RPMI8226 (cell line): ENCODE measurements at places on chromosomes 3 and 15.
A peak's percentile ranks its signal among the peaks of the same experiment; 100 is the strongest.

GRCh38 chr3:123186695-123187094, 15.0 kb upstream of the SEC22A start:
- DNase-seq: no peak

- no peak for DNase-seq
These were observed 24.2 kb upstream of the SLC30A4 start for GRCh38 chr15:45546789-45547188.

GRCh38 chr3:177374323-177374722, 177.0 kb upstream of the TBL1XR1 start:
- DNase-seq: no peak

DNA sequence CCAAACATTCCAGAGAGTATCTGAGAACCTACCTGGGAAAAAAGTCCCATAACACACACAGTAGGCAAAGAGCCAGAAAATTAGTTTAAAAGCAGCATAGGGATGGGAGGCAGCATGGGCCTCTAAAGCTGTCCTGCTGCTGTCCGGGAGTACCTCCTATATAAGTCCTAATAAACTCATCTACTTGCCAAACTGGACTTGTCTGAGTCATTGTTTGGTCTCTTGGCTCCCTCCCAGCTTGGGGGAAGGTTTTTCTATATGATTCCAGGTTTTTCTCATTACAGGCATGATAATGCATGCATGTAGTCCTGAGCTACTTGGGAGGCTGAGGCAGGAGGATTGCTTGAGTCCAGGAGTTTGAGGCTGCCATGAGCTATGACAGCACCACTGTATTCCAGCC, 17.5 kb upstream of the HACD2 start:
- DNase-seq: no peak

GRCh38 chr15:22980189-22981050, at the start of gene CYFIP1:
Gene CYFIP1 (minus strand): TSS chr15:22980368. CDS start chr15:22947285, 33,083 bp downstream.
- DNase-seq: peak; percentile 57

DNA sequence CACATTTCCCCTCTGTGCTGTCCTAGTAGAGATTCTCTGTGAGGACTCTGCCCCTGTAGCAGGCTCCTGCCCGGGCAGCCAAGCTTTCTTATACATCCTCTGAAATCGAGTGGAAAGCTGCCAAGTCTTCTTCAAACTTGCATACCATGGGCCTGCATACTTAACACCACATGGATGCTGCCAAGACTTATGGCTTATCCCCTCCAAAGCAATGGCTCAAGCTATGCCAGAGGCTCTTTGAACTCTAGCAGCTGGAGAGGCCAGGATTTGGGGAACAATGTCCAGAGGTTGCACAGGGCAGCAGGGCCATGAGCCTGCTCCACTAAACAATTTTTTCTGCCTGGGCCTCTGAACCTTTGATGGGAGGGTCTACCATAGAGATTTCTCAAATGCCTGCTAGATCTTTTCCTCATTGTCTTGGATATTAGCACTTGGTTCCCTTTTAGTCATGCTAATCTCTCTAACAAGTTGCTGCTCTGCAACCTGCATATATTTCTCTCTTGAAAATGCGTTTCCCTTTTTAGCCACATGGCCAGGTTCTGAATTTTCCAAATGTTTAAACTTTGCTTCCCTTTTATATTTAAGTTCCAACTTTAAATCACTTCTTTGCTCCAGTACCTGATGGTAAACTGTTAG, 6.1 kb upstream of the PLSCR4 start:
- no peak for DNase-seq

GRCh38 chr3:105456017-105456416, 89.3 kb downstream of the ALCAM start:
- no peak for DNase-seq

DNA sequence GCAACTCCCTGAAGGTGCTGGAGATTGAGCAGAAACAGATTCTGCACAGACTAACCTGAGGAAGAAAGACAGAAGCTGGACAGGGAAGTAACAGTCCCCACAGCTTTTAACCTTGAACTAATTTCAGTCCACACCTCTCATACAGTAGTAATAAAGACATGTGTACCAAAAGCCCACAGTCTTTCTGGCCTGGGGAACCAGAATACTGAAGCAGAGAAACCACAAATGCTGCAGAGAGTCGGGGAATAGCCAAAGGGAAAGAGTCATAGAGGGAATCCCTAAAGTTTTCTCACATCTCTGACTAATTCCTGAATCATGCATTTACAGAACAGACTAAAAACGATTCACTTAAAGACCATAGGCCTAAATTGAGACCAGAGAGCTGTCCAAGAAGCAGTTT, 503.4 kb upstream of the NECTIN3 start:
- no peak for DNase-seq

DNA sequence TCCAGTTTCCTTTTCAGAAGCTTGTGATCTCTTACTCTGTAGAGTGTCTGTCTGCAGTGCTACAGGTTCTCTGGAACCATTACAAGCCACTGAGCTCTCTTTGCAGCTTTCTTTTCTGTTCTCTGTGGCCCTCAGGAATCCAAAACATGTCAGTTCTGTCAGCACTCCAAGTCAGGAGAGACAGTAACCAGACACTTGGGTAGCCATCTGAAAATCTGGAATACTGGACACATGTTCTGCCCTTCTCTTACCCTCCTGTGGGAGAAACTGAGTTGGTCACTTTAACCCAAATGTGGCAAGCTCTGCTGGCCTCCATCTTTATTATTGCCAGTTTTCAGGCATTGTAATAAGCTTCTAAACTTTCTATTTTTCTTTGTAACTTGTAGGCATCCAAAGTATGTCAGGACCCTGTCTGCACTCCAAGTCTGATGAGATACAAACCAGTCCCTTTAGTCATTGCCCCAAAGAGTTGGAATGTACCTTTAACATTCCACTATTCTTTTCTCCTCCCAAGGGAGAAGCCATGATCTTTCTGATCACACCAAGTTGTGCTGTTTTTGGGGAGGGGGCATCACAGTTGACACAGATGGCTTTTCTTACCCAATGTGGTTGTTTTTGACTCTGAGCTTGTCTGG, 183.7 kb downstream of the DPH6 start:
- no peak for DNase-seq

GRCh38 chr3:197023241-197023997, 6.2 kb downstream of the MELTF start:
- DNase-seq: peak; percentile 61

- DNase-seq: no peak
These were observed 422.2 kb downstream of the TBC1D5 start for GRCh38 chr3:17320266-17320665.

- DNase-seq: peak; percentile 69
These were observed 45.5 kb downstream of the FILIP1L start for GRCh38 chr3:100068826-100069225.

GRCh38 chr3:174122411-174122810, 724.9 kb downstream of the NLGN1 start:
- DNase-seq: no peak

- no peak for DNase-seq
These were observed 59.0 kb downstream of the FAM174B start for GRCh38 chr15:92596623-92597022.

- DNase-seq: no peak
These were observed 43.2 kb downstream of the FGF12 start for GRCh38 chr3:192684151-192684550.

- DNase-seq: no peak
These were observed 25.8 kb downstream of the LDHAL6B start for GRCh38 chr15:59232476-59232875.

- DNase-seq: no peak
These were observed 99.5 kb upstream of the MCTP2 start for GRCh38 chr15:94131875-94132274.

- no peak for DNase-seq
These were observed 91.8 kb downstream of the LARS2 start for GRCh38 chr3:45480218-45480617.

DNA sequence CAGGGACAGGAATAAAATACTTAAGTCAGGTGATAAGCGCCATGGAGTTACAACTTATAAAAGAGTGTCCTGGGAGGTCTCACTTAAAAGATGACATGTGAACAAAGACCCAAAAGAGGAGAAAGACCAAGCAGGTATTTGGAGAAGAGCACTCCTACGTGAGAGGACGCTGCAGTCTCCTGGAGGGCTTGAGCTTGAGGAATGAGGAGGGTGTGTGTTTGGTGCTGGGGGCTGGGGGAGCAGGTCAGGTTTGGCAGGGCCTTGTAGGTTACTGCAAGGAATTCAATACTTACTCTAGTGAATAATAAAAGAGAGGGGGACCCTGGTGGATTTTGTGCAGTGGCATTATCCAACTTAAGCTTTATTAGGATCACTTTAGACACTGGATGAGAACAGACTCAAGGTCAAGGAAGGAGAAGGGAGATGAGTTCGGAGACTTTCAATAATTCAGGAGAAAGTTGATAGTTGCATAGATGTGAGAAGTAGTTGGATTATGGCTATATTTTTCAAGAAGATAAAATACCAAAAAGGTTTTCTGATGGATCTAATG, 32.4 kb downstream of the TNIK start:
- DNase-seq: no peak

- peak; percentile 23 for DNase-seq
These were observed 9.0 kb upstream of the THRB start for GRCh38 chr3:24503616-24504113.

DNA sequence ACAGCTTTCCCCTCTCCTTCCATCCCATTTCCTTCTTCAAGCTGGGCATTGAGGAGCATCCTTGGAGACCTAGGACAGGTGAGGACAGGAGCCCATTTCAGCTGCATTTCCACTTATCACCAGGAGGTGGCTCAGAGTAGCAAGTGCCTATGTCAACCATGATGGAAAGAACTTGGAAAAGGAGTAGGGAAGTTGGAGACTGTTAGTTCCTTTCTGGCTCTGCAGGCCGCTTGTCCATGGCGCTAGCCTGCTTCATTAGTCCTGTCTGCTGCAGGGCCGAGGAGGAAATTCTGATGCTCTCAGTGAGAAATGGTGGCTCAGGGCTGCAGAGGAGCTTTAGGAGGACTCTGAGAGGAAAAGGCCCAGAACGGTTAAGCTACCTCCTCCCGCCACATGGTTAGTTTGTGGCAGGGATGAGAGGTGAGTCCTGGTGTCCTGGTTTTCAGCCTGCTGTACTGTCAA, 7.0 kb upstream of the CD276 start:
- DNase-seq: peak; percentile 76

GRCh38 chr3:107660306-107660976, 137.7 kb downstream of the BBX start:
- peak; percentile 6 for DNase-seq

DNA sequence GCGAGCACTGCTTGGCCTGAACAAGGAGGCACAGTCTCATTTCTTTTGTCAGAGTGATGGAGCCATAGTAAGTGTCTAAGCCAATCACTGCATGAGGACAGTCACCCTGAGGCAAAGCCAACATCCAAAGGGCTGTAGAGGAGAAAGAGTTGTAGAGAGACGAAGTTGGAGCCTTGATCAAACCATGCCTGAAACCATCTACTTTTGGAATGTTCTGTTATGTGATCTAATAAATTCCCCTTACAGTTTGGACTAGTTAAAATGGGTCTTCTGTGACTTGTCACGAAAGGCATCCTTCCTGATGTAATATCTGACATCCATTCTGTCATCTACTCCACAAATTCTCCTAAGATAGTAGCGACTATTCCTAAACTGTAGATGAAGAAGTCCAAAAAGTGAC, 128.3 kb downstream of the FBLN2 start:
- DNase-seq: no peak

GRCh38 chr3:106860182-106860581, 517.1 kb upstream of the CCDC54 start:
- DNase-seq: no peak

DNA sequence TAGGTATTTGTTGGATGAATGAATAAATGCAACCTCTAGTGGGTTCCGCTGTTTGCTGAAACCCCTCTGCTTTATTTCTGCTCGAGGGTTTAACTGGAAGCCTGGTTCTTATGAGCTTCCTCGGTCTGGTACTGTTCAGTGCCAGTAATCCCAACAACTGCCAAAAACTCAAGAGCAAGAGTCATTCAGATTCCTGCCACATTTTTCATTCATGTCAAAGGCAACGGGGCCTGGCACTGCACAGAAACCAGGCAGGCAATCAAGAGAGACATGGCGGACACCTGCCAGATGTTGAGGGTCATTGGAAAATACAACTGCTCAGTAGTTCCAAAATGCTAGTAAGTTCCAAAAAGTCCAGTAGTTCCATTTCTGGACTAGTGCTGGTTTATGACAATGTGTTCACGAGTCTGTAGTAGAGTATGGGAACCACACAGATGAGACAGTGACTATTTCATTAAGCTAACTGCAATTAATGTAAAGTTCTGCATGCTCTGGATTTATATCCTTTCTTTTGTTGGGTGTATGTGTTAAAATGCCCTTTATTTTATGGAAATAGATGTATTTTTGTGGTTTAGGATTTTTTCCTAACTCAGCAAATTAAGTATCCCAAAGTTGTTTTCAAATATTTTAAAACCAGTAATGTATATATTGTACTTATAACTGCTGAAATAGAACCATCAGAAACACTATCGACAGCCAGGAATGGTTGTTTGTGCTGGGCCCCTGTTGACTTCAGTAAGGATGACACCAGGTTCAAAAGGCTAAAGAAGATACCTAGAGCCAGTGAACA, 22.7 kb upstream of the TMEM41A start:
- no peak for DNase-seq

DNA sequence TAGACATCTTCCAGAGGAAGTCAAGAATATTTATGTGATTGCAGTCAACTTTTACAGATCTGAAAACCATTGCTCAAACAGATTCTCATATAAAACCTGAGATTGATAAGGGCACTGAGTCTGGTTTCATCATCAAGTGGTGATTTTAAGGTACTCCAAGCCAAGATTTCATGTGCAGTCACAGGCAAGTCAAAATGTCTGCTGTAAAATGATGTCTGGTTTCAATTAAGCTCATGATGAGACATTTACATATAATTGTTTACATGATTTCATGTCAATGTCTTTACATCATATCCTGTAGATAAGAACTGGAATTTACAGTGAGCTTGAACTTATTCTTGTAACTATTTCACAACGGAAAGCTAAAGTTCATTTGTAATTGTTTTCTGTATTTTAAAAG, 1215.5 kb downstream of the ROBO2 start:
- no peak for DNase-seq

GRCh38 chr15:86101818-86102217, 22.1 kb downstream of the AGBL1 start:
- DNase-seq: no peak

GRCh38 chr3:42165211-42165610, 74.1 kb downstream of the TRAK1 start:
- DNase-seq: no peak

DNA sequence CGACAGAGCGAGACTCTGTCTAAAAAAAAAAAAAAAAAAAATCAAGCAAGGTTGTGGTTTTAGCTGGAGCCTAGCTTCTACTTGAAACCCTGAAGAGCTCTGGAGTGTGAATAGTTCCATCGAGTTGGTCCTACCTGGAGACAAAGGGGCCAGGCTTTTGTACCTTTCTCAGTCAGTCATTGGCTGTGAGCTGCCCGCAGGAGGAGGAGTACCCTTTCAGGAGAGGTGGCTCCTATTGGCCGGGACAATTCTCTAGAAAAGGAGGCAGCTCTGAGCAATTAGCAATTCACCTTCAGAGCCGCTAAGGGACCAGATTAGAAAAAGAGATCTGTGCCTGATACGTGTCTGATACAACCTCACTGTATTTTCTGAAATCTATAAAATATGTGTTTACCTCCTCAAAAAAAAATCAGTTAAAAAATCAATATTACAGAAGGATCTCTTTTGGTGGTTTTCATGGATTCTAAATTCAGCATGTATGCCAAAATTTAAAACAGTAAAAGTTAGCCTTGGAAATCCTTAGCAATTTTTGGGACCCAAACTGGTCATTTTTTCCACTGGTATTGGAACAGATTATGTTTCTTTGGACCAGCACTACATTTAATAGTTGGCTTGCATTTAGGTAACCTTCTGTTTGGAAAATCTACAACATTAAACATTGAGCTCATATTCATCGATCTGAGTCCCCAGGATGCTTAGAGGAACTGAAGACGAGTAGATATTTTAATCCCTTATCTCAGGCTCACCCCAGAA, 29.7 kb upstream of the PDCD6IP start:
- DNase-seq: no peak
